T follicular helper cell (primary cell): ENCODE measurements at places on chromosomes 1 and 21.

GRCh38 chr1:64440183-64440826 lies 29.6 kb upstream of the CACHD1 start:
- DNase-seq = no peak

DNA sequence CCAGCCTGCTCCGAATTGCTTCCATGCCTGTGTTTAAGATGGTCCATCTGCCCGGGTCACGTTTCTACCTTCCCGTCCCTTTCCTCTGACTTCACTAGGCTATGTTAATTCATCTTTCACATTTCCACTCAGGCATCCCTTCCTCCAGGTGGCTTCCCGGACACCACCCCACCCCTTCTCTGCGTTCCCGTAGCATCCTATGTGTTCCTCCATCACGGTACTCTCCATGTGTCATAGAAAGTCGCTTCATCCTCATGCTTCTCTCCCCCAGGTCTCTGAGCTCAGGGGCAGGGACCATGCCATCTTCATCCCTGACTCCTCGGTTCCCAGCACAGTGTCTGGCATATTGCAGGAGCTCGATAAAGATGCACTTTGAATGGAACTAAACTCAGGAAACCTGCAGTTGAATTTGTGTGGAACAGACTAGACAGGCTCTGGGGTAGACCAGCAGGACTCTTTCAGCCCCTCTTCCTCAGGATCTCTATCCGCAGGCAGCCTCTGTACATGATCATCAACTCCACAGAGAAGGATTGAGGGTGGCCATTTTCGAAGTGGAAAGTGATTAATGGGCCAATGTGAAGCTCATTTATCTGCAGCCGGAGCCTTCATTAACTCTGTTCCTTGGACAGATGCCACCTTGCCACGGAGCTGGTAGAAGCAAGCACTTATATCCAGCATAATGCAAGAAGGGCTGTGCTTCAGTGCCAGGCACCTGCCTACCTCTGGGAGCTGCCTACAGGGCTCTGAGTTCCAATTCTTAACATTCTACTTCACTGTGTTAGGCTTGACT lies 9.1 kb downstream of the C1orf226 start:
- DNase-seq = no peak

GRCh38 chr1:206761159-206761768 lies 9.3 kb upstream of the IL19 start:
- DNase-seq = no peak

- DNase-seq = no peak
Measured at GRCh38 chr1:168966636-168967035, 139.9 kb upstream of the ATP1B1 start.

GRCh38 chr1:63454269-63454668 lies 68.8 kb downstream of the ITGB3BP start:
- no peak for DNase-seq

DNA sequence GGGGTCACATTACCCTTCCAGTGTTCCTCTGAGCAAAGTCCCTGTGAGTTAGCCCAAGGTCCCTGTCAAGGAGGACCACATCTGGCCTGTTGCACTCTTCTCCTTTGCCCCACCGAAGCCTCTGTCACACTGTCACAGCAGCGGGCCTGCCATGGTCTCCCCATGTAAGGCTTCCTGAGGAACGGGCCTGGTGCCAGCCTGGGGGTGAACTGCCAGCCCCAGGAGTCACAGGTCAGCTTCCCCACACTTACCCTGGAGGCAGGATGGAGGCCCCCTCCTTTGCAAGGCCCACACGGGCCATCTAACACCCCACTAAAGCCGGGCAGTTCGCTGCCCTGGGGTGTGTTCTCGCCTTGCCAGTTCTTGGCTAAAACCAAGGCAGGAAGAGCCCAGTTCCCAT lies 14.1 kb downstream of the TNFRSF1B start:
- DNase-seq = no peak

- DNase-seq = no peak
Measured at GRCh38 chr1:234512451-234512861, 33.5 kb upstream of the TARBP1 start.
